ENCODE measurements at places on chromosomes 5 and 9.
A peak's percentile ranks its signal among the peaks of the same experiment; 100 is the strongest.

GRCh38 chr5:87268970-87269377, 1.3 kb downstream of the RASA1 start:
- DNase-seq, result no peak

- DNase-seq, result peak; percentile 36
These were observed 37.8 kb downstream of the NEURL1B start for GRCh38 chr5:172678902-172679301.

DNA sequence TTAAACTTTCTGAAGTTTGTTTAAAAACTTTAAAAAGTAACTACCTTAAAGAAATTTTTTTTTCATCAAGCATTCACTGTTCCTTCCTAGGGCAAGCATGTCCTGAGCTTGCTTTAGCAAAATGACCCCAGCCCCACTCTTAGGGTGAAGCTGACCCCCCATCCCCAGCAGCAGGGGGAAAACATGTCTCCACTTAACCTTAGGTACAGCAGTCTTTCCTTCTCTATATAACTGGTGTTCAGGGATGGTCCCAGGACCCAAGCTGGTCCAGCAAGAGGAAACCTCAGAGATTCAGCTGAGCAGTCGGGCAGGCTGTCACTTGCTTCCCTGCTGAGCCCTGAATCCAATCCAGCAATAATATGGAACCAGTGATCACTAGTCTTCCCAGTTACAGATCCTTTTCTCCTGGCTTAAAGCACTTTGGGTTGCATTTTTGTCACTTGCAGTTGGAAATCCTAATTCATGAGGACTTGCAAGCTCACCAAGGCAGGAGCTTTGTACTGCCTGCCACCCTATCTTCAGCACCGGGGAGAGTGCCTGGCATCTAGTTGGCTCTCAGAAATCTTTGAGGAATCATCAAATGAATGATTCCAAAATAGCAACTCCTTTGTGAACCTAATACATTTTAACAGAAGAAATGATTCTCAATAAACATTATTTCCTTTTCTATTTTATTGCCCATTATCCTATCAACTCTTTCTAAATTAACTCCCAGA, 91.2 kb downstream of the FSTL4 start:
- no peak for DNase-seq

- DNase-seq, result no peak
These were observed 20.0 kb upstream of the MYOT start for GRCh38 chr5:137847687-137848086.

DNA sequence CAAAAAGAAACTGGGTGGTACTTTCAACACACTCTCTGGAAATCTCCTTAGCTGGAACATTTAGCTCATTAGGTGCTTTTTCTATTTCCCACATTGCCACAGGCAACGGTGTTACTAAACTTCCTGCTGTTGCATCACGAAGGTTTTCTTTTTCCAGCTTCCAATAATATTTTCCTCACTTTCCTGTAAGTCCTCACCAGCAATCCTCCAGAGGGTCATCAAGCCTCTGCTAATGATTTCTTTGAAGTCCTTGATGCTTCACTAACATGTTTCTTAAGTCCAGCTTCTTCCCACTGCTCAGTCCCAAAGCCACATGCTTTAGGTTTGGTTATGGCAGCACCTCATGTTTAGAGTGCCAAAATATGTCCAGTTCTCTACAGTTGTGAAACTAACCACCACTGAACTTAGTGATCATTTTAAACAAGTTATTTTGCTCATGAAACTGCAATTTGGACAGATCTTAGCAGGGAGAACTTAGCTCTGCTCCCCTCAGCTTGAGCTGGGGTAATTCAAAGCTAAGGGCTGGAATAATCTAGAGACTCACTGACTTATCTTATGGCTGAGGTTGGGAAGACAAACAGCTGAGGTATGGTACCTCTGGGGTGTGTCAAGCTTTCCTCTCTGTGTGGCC, 39.9 kb upstream of the RETREG1 start:
- DNase-seq, result no peak

- DNase-seq, result no peak
These were observed 913.1 kb downstream of the EFNA5 start for GRCh38 chr5:106757672-106758071.

- no peak for DNase-seq
These were observed 431.6 kb upstream of the C9orf72 start for GRCh38 chr9:28004900-28005299.

DNA sequence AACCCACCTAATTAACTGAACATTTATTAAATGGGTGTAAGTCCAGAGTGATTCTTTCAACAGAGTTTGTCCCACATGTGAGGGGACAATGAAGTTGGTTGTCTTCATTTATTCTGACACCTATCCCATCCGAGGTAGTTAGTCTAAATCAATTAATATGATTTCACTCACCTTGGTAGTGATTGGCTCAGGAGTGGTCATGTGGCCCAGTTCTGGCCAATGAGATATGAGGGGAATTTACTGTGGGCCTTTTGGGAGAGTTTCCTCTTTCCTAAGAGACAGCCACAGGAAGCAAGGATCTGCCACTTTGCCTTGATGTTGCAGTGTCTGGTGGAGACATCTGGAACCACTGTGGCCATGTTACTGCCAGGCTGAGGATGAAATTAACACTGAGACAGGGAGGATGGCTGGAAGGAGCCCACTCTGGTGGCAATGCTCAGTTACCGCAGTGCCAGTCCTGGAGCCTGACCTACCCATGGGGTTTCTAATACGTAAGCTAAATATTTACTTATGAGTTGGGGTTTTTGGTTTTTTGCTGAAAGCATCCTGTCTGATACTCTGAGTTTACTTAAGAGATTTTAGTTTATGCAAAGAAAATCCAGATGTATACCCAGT, 118.6 kb downstream of the FGF18 start:
- no peak for DNase-seq

- DNase-seq, result no peak
These were observed 401.3 kb upstream of the DAB2 start for GRCh38 chr5:39826051-39826450.

- no peak for DNase-seq
These were observed 438.4 kb downstream of the ISL1 start for GRCh38 chr5:51821697-51822096.

GRCh38 chr5:142235050-142235797, 89.6 kb downstream of the SPRY4 start:
- DNase-seq, result no peak

DNA sequence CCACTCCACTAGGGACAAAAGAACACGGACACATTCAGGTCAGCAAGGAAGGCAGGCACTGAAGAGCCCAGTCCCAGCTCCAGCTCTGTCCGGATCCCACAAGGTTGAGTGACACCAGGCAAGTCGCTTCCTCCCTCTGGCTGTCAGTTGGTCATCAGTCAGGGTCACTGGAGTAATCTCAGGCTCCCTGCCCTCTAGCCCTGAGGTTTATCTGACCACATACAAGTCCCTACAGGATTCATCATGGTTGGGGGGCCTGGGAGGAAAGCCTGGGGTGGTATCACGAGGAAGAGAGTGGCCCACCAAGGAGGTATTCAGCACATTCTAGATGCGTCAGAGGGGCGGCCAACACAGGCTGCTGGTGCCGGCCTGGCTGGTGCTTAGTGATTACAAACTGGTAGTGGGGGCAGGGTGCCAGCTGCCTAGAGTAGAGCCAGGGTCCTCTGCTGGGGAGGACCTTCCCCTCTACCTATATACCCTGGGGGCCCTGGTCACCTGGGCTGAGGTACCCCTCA, 81.5 kb downstream of the SHB start:
- peak; percentile 82 for DNase-seq

DNA sequence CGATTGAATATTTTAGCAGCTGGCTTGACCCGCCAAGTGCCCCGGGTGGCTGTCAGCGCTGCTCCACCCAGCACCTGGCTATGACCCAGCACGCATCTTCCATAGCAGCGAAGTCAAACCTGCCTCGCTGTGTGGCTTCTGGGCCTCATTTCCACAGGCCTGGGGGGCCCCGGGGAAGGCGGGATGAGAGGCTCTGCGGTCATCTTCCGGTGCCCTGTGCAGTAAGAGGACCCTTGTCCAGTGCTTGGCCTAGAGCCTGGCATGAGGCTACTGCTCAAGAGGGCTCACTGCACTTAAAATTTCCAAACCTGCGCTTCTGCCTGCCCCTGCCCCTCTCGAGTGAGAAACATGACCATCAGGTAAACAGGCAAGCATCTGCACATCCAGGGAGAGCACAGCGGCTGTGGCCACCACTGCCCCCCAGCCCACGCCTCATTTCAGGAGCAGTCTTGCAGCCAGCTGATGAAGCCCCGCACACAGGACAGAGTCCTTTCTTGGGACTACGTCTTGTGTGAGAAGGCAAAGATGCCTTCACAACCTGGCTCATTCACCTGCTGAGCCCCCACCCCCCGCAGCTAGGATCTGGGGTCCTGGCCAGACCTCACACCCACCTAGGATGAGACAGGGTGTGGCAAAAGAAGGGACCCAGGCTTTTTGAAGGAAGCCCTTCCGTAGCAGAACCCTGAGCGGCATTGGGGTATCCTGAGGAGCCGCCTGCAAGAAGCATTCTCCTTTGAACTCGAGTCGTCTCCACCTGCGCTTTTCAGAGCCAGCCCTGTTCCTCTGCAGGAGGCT, 69.5 kb upstream of the UNC5A start:
- DNase-seq, result no peak

GRCh38 chr9:93004561-93004960, 53.9 kb upstream of the SUSD3 start:
- no peak for DNase-seq

GRCh38 chr5:109911731-109912130, 222.0 kb downstream of the MAN2A1 start:
- no peak for DNase-seq

- DNase-seq, result no peak
These were observed 5.1 kb upstream of the CCDC192 start for GRCh38 chr5:127697894-127698600.

- no peak for DNase-seq
These were observed 47.7 kb downstream of the SPTAN1 start for GRCh38 chr9:128600099-128600498.

DNA sequence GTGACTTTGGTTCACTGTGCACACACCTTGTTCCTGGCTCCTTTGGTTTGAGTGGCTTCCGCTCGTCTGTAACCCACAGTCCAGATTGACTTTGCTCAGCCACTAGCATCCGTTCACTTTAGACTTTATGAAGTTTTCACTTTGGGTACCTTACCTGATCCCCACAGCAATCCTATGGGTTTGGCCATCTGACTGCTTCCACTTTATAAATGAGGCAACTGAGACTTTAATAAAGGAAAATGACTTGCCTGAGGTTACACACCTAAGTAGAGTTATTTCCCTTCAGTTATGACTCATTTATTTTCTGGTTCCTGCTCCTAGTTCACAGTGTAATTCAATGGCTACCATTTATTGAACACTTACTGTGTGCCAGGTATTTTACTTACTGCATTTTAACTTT, 94.2 kb upstream of the SAP30L start:
- DNase-seq, result no peak

- no peak for DNase-seq
These were observed 2.8 kb downstream of the FBN2 start for GRCh38 chr5:128535251-128535650.

- peak; percentile 10 for DNase-seq
These were observed 133.5 kb upstream of the MRPS30 start for GRCh38 chr5:44675296-44675695.

- DNase-seq, result no peak
These were observed 4.0 kb upstream of the PHYHD1 start for GRCh38 chr9:128916745-128917144.

DNA sequence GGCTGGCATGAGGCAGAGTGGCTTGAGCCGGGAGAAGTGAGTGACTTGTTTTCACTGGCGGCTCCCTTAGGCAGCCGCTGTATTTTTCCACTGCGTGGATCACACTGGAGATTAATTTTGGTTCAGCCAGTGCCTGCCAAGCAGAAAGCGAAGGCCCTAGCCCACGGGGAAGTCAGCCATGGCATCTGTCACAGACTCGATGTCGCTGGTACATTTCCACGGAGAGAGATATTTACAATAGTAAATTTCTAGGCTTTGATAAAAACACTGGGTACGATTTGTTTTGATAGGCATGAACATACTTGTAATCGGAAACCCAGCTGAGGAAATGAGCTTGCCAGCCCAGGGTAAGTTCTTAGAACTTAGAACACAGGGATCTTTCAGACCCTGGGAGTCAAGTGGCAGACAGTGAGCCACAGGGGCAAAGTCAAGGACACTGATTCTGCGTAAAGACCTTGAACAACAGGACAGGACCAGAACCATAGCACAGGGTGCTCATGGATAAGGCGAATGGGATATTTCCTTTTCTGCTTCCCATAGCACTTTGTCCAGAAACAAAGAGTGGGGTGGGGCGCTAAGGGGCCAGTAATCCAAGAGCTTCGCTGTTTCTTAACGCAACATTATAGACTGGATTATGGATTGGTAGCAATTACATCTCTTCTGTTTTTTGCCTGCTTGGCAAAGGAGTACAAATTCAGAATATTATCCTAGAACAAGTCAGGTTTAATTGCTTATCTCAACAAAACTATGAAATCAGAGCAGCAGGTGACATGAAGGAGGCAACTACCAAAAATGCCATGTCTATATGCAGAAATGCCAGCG, 4.5 kb downstream of the DUSP1 start:
- DNase-seq, result no peak

GRCh38 chr5:56673171-56673570, 142.2 kb upstream of the MAP3K1 start:
- DNase-seq, result no peak

DNA sequence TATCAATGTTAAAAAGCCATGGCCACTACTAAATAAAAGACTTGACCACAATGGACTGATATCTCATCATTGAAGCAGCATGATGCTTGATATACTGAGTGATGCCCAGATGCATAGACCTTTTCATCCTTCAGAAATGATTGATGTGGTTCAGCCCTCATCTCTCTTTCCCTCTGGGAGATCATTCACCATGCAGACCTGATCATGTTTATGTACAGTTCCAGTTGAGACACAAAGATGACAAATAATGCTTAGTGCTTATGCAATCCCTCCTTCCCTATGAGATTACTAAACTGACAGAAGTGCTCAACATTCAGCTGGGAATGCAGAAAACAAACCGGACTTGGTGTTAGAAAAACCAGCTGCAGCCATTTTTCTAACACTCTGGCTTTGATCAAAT, 91.9 kb upstream of the TLR4 start:
- DNase-seq, result no peak

GRCh38 chr5:149780043-149780737, 50.1 kb downstream of the PPARGC1B start:
- no peak for DNase-seq

GRCh38 chr5:10672146-10673016, 88.7 kb downstream of the DAP start:
- no peak for DNase-seq

DNA sequence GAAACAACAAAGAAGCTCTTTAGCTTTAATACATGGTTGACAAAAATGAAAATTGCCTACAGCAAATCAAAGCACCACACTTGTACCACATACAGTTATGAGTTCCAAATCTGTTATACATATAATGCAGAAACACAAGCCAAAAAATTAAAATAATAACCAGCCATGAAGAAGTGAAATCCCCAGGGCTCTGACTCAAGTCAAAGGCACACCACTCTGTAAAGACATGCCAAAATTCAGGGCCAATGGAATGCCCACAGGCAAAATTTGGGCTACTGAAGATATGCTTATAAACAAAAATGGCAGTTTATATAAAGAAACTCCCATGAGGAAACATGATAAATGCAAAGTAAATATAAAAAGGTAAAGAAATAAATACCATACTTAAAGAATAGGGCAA, 29.0 kb downstream of the THBS4 start:
- DNase-seq, result no peak

- no peak for DNase-seq
These were observed 29.6 kb upstream of the ASS1 start for GRCh38 chr9:130414910-130415746.

All from NCI-H1105 treated with DMSO at 0.1 percent for 48 hours (cell line).